ENCODE measurements at places on chromosomes 7 and 10. TPM values are rescaled to one million over a fixed set of nuclear protein-coding genes. Genes with fewer than 3 reads are reported as not detected.
A peak's percentile ranks its signal among the peaks of the same experiment; 100 is the strongest.

Gene EPHB4
- total RNA-seq, result 68.6 TPM

Gene SORBS1
- 58.2 TPM for total RNA-seq

Gene TRDMT1
- total RNA-seq, result 7.9 TPM

Gene ZNF239
- total RNA-seq, result 2.1 TPM

Gene STEAP4
- 63.5 TPM for total RNA-seq

Gene GUSB
- 88.6 TPM for total RNA-seq

DNA sequence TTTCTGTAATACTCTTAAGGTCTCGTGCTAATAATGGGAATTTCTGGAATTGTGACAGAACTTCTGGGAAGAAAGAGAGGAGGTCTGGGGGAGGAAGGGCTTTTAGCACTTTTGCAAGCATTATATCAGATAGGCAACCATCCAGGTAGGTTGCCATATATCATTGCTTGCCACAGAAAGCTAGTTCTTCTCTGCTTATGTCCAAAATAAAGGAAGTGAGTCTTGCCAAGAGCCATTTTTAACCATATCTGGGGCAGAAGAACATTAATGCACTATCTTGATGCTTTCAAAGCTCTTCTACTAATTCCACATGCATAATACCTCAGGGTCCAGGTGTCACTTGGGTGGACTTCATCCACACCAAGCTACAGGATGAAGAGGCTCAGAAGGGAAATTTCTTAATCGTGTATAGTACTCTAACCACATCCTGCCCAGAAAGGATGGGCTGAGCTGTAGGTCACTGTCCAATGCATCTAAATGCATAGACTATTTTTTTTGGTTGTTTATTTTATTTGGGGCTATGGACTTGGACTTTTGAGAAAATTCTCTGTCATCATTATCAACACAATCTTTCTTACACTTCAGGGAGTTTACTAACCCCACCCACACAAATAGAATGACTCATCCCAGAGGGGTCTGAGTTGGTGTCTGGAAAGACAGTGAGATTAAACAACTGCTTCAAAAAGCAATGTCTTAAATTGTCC, 68.9 kb upstream of the ADO start:
- no peaks in the 10 kb centered on the region for H3K27me3 ChIP-seq
- H3K4me3 ChIP-seq, result no peak overlapping the region
- H3K27ac ChIP-seq, result no peak overlapping the region
- H3K36me3 ChIP-seq, result no peaks in the 10 kb centered on the region
- H3K4me1 ChIP-seq, result no peaks in the 10 kb centered on the region

DNA sequence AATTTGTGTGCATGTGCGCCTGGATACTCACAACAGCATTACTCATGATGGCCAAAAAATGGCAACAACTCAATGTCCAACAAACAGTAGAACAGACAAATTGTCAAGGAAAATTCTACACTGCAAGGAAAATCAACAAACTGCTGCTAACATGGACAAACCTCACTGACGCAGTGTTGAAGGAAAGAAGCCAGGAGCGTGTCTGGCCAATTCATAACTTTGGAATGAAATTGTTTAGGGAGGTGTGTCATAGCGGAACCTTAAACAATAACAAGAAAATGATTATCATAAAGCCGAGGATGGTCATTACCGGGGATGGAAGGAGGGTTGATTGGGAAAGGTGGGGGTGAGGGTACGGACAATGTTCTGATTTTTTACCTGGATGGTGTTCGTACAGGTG, 29.1 kb downstream of the ALOX5 start:
- no peak overlapping the region for H3K4me3 ChIP-seq
- H3K27ac ChIP-seq, result no peak overlapping the region
- DNase-seq, result no peak
- no peaks in the 10 kb centered on the region for H3K27me3 ChIP-seq

DNA sequence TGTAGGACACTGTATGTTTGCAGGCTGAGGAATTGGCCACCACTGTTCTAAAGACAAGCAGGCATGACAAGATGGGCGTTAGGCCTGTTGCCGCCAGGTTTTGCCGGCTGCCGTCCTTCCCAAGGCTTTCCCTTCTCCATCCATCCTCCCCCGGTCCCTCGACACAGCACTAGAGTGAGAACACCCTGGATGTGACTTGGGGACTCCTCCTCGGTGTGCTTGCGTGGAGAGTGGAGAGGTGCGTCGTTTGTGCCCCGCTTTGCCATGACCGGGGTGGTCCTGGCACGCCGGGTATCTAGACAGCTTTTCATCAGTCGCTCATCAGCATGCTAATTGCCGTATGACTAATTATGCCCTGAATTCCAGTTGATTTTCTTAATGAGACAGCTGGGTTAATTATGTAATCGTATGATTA, 206.6 kb upstream of the SH2B2 start:
- no peak overlapping the region for H3K27ac ChIP-seq
- no peak overlapping the region for H3K4me3 ChIP-seq
- H3K4me1 ChIP-seq, result no peaks in the 10 kb centered on the region

- no peak overlapping the region for H3K27ac ChIP-seq
- H3K36me3 ChIP-seq, result no peaks in the 10 kb centered on the region
- peaks cover 44% of the 10 kb centered on the region for H3K4me1 ChIP-seq
Observed at GRCh38 chr10:63441404-63441803, 24.4 kb downstream of the JMJD1C start.

DNA sequence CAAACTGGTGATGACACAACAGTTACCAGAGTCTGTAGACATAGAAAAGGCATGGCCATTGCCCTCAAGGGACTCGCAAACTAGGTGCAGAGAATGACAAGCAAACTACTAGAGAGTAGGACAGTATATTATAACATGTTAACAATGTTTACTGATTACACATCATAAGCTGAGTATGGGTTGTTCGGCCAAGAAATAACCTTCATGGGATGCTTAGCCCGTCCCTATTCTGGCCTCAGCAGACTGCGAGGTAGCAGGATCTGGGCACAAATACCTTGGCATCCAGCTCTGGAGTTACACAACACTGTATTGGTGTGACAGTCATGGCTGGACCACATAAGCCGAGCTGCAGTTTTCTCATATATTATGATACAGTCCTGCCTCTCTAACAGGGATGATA, 51.4 kb downstream of the ABCB4 start:
- H3K27me3 ChIP-seq, result no peaks in the 10 kb centered on the region
- no peak overlapping the region for H3K4me3 ChIP-seq
- H3K36me3 ChIP-seq, result no peaks in the 10 kb centered on the region
- H3K4me1 ChIP-seq, result no peaks in the 10 kb centered on the region
- no peak overlapping the region for H3K27ac ChIP-seq
- DNase-seq, result no peak

DNA sequence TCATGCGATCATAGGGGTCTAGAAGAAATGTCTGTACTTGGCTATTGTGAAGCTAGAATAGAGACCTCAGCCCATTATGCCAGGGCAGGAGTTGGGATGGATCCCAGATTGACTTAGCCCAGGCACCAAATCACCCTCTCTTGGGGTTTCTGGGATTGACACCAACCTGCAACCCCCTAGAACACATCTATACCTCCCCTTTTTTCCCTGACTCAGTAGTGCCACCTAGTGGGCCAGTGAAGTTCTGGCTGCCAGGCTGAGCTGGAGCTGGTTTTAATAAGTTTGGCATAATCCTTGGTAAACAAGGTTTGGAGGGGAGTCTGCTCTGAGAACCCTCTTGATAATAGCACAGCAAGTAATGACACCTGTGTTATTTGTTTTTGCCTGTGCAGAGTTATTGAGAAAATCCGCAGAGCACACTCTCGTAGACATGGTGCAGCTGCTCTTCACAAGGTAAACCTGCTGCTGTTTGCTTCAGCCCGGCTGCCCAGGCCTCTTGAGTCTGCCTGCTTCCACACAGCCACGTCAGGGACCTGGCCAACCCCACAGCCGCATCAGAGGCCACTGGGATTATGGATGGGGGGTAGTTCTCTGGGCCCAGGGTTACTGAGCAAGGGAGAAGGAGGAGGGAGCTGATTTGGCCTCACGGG, 43.3 kb upstream of the NFKB2 start:
- H3K4me1 ChIP-seq, result no peaks in the 10 kb centered on the region
- DNase-seq, result peak; percentile 58
- no peak overlapping the region for H3K4me3 ChIP-seq
- H3K27ac ChIP-seq, result no peak overlapping the region
- peaks cover 87% of the 10 kb centered on the region for H3K36me3 ChIP-seq

DNA sequence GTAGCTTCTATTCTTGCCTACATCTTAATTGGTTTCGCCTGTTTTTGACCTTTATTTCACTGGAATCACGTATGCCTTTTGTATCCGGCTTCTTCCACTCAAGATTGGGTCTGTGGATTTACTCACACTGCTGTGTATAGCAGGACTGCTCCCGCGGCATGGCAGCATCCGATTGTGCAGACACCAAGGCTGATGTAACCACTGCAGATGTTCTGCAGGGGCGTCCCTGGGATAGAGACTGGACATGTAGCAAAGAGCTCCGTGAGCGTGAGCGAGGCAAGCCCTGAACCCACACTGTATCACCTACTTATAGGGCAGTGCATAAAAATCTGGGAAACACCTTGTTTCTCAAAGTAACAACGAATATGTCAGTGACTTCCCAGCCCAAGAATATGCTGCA, 11.4 kb upstream of the IDI2 start:
- no peak overlapping the region for H3K27ac ChIP-seq
- DNase-seq, result no peak
- H3K27me3 ChIP-seq, result no peaks in the 10 kb centered on the region
- no peaks in the 10 kb centered on the region for H3K4me1 ChIP-seq

DNA sequence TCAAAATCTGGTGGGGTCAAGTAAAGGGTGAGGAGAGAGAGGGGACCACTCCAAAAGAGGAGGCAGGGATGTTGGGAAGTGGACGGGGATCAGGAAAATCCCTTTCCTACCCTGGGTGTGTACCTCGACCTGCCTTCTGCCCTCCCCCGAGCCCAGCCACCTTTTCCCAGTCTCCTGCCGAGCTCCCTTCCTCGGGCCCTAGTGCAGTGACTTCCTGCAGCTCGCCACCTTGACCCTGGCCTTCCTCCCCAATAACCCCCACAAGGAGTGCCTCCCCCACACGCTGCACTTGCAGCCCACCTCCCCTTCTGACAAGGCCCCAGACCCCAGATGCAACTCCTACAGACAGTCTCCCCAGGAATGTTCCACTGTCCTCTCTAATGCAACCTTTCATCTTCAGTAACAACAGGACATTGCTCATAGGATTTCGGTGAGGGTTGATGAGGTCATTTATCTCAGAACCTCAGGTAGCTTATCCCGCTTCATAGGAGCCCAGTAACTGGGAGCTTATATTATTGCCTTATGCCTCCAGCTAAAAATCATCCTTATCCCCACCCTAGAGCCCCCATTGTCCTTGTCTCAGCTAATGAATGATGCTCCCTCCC, 90.1 kb downstream of the MKI67 start:
- no peak for DNase-seq
- no peak overlapping the region for H3K27ac ChIP-seq
- H3K36me3 ChIP-seq, result no peaks in the 10 kb centered on the region
- H3K4me3 ChIP-seq, result no peak overlapping the region
- H3K4me1 ChIP-seq, result no peaks in the 10 kb centered on the region

DNA sequence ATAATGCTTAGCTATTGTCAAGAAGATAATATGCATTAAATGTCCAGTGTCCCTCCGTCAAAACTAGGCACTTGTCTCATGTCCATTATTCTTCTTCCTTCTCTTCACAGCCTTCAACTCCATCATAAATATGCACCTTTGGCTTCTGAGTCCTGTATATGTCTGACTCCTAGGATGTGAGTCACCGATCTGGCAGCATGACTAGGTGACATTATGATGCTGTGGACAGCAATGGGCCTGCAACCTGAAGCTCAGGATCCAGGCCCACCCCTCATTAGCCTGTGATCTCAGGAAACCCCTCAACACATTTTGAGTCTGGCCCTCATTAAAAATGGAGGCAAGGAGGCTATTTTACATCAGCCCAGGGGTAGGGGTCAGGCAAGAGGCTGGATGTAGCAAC, 362.5 kb upstream of the ZMIZ1 start:
- DNase-seq, result no peak
- no peak overlapping the region for H3K27ac ChIP-seq
- no peak overlapping the region for H3K4me3 ChIP-seq
- H3K27me3 ChIP-seq, result no peaks in the 10 kb centered on the region

DNA sequence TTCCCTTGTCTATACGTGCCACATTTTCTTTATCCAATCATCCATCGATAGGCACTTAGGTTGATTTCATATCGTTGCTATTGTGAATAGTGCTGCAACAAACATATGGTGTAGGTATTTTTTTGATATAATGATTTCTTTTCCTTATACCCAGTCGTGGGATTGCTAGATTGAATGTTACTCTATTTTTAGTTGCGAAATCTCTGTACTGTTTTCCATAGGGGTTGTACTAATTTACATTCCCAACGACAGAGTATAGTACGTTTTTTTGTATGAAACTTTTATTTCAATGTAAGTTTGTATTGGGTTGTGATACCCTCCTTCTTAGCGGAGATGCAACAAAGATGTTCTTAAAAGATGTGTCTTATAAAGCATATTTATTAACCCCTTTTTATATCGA, 30.0 kb downstream of the AKR1B1 start:
- H3K4me1 ChIP-seq, result peaks cover 4% of the 10 kb centered on the region
- H3K4me3 ChIP-seq, result no peak overlapping the region
- no peak for DNase-seq

GRCh38 chr10:109327266-109327665, 596.0 kb downstream of the XPNPEP1 start:
- no peaks in the 10 kb centered on the region for H3K4me1 ChIP-seq
- H3K27ac ChIP-seq, result no peak overlapping the region
- no peaks in the 10 kb centered on the region for H3K27me3 ChIP-seq
- H3K36me3 ChIP-seq, result no peaks in the 10 kb centered on the region

- H3K4me3 ChIP-seq, result no peak overlapping the region
- no peaks in the 10 kb centered on the region for H3K36me3 ChIP-seq
- H3K27me3 ChIP-seq, result no peaks in the 10 kb centered on the region
- DNase-seq, result no peak
- H3K4me1 ChIP-seq, result peaks cover 14% of the 10 kb centered on the region
Observed at GRCh38 chr7:17060051-17060450, 178.3 kb upstream of the AGR3 start.

DNA sequence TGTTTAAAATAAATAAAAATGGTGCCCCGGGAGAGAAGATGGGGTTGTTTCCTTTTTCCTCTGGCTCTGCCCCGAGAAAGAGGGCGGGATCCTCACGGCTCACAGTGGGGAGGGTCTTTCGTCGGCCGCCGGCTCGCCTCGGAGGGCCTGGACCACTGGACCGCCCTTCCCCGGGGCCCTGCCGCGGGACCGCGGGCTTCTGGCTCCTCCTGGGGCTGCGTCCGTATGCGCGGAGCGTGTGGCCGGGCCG, 3.5 kb upstream of the IGF2BP3 start:
- peaks cover 99% of the 10 kb centered on the region for H3K27me3 ChIP-seq
- no peak for DNase-seq
- no peaks in the 10 kb centered on the region for H3K36me3 ChIP-seq
- H3K4me1 ChIP-seq, result peaks cover 44% of the 10 kb centered on the region

All from lower lobe of right lung (tissue), 2 donors.